Stimulated activated CD4-positive, alpha-beta T cell treated with anti-CD3 and anti-CD28 coated beads, Interleukin-4, amount 100 ng/mL, for 4 hours (primary cell): ENCODE measurements at places on chromosomes 1 and 21.
A peak's percentile ranks its signal among the peaks of the same experiment; 100 is the strongest.

DNA sequence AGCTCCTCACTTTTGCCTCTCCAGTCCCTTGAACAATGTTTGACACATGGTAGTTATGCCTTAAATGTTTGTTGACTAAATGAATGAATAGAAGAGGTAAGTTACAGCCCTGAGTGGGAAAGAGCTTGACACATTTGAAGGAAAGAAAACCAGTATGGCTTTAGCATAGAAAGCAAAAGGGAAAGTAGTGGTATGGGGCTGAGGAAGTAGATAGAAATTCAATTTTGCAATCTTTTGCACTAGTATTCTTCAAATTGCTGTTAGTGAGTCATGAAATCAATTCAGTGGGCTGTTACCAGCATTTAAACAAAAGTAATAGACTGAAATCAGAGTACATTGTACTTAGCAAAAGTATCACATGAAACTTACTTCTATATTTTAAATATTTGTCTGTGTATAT, 21.1 kb downstream of the PLA2G4A start:
- DNase-seq = no peak

GRCh38 chr1:240905225-240905765, 293.3 kb upstream of the GREM2 start:
- DNase-seq = no peak

GRCh38 chr1:184759112-184759511, 4.5 kb upstream of the EDEM3 start:
- DNase-seq = no peak

DNA sequence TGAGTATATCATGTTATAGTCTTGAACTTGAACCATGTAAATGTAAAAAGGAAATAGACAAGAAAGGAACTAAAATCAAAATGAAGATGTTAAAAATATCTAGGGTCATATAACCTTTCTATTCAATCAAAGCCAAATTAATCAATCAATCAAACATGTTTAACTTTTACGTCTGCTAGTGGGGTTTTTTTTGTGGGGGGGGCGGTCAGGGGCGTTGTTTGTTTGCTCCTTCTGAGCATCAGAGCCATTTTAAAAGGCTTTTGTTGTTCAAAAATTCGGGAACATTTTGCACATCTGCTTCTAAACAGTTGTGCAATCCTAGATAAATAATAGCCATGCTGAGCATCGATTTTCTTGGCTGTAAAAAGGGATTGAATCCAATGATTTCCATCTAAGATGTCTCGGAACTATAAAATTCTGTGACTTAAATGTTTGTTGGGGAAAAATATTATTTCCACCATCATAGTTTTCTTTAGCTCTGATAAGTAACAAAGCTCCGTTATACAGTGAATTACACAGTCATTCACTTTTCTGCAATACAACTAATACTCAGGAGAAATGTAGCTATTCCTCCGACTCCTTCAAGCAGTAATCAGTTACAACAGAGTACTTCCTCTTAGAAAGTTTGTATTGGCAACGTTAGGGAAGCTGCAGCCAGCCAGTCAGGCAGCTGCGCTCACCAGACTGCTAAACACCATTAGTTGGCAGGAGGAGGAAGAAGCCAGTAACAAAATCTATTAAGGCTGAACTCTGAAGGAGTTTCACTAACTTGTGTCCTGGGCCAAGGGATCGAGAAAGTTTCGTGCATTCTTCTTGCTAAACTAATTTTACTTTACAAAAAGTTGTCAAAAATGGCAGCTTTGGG, 2.2 kb downstream of the SPATA6 start:
- no peak for DNase-seq

DNA sequence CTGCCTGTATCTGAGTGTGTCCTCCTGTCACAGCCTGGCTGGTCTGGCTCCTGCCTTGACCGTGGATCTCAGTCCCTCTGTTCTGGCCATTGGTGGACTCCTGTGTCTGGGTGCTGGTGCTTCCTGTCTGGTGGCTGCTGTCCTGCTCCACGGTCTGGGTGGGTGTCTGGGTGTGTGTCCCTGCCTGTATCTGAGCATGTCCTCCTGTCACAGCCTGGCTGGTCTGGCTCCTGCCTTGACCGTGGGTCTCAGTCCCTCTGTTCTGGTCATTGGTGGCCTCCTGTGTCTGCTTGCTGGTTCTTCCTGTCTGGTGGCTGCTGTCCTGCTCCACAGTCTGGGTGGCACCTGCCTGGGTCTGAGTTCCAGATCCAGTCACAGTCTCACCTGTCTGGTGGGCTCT, 4.0 kb downstream of the CRNN start:
- DNase-seq = no peak

- DNase-seq = no peak
Measured at GRCh38 chr1:62022382-62022983, 172.2 kb upstream of the L1TD1 start.

GRCh38 chr1:200478239-200478623, 68.4 kb upstream of the ZNF281 start:
- DNase-seq = no peak

DNA sequence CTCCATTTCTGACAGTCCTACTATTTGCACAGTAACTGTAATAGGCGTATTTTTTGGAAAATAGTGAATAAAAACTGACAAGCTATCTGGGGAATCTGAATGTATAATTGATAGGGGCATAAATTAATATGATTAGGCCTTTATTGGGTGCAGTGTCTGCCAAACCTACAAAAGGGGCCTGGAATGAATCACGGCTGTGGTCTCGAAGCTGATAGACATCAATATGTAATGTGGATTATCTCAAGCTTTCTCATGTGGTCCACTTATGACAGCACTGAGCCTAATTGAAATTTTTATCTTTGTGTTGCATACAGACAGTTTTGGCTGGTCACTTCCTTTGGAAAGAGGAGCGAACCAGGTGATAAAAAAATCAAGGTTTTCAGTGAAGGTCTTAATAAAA, 450.4 kb downstream of the GPATCH2 start:
- DNase-seq = no peak

GRCh38 chr1:10691740-10692125, 104.7 kb downstream of the CASZ1 start:
- DNase-seq = peak; percentile 14

DNA sequence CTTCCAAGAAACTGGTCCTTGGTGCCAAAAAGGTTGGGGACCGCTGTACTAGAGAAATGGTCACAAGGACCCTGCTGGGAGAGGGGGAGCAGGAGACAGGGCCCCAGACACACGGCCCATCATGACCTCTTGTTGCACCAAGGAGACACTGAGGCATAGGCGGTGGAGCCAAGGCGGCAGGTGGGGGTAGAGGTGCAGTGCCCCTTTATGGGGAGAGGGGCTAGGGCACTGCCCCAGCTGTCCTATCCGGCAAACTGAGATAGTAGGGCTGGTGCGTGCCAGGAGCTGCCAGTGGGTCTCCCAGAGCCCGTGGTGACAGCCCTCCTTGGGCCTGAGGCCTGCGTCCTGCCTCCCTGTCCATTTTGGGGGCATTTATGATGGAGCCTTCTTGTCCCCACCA, 20.3 kb downstream of the TNNT2 start:
- DNase-seq = no peak

- DNase-seq = no peak
Measured at GRCh38 chr1:90989990-90990389, 31.8 kb downstream of the ZNF644 start.

GRCh38 chr1:150567717-150568593, 11.5 kb downstream of the MCL1 start:
- DNase-seq = no peak

GRCh38 chr1:175788586-175789252, 45.3 kb upstream of the TNR start:
- no peak for DNase-seq

DNA sequence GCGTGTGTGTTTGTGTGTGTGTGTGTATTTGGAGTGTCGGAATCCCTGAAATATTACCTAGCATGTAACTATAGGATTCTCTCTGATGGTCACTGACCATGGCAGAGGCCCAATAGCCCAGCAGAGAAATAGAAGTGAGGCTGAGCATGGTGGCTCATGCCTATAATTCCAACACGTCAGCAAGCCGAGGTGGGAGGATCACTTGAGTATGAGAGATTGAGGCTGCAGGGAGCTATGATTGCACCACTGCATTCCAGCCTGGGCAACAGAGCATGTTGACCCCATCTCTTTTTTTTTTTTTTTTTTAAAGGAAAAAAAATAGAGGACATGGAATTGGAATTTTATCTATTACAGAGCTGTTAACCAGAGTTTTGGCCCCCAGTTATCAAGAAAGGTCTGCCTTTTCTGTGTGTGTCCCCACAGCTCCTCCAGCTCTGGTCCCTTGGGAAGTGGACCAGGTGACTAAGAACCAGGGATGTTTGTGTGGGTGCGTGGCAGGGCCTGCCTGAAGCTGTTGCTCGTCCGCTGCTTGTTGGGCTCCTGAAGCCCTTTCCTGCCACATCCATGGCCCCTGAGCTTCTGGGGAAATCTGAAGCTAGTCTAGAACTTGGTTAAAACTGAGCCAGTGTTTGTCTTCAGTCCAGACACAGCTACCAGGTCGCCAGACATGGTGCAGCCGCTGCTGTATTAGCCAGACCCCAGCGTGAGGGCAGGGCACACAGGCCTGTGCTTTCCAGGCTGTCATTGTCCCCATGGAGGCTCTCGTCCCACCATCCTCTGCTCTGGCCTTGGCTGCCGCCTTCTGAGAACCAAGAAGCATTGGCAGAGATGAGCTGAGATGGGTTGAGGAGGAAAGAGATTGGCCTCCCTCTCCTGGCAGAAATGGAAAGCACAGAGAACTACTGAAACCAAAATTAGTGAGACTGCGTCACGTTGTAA, 25.5 kb downstream of the CAPN9 start:
- DNase-seq = no peak

- no peak for DNase-seq
Measured at GRCh38 chr1:192554904-192555303, 20.7 kb upstream of the RGS1 start.

GRCh38 chr1:212138457-212138856, 102.9 kb downstream of the DTL start:
- DNase-seq = no peak

DNA sequence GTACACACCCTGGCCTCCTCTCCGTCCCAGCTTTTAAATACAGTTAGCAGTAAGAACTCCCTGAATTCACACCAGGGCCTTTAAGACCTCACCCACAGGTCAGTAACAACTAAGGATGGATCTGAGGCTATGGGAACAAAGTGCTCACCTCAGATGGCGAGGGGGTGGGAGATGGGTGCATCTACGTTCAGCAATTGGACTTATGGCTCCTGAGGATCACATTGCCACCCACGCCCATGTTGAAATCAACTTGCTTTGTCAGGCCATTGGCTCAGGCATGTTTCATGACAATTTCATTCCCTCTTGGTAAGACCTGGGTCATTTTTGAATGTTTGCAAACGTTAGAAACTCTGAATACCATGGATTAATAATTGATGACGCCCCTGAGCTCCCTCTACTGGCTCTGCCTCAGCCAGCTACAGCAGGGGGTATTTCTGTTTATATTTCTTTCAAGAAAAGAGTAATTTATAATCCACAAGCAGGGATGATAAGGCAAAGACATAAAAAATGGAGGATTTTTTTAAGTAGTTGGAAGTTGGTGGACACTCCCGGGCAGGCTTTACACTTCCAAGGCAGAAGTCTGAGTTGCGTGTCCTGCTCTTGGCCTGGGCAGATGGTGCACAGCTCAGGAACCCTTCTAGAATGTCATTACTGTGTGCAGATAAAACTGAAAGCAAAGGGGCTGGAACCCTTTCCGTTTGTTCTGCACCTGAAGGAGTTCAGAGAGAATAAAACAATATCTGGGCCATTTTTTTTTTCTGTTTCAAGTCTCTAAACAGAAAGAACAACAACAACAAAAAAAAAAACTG, 13.7 kb upstream of the LBR start:
- no peak for DNase-seq

GRCh38 chr1:206507284-206508129, at the start of gene RASSF5:
Gene RASSF5, plus strand, starts transcription at chr1:206507531. Its CDS starts 72 bp downstream, at chr1:206507603.
- peak; percentile 76 for DNase-seq

DNA sequence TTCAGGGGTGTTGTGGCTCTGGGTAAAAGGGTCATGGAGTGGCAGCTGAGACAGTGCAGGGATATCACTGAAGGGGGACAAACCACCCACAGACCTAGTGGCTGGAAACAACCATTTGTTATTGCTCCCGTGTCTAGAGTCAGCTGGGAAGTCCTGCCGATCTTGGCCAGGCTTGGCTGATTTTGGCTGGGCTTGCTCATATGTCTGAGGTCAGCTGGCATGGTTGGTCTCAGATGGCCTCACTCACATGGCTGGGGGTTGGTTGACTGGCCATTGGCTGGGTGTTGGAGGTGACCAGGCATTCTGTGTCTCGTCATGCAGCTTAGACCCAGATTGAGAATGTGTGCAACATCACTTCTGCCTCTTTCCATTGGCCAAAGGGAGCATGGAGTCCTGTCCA, 203.8 kb upstream of the POU3F1 start:
- DNase-seq = no peak

DNA sequence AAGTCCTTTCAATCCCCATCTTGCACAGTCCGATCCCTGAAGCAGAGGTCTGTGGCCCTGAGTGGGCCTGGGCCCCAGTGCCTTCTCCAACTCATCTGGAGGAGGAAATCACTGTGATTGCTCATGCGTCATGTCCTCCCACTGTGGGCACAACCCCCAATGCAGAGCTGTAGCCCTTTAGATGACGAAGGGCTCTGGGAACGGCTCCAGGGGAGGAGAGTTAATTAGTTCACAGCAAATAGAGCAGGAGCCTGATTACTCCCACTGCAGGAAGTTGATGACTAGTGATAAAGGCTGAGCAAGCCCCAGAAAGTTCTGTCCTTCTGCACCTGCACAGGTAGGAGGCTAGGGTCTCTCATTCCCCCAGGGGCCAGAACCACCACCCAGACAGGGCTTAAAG, 111.5 kb downstream of the CCDC185 start:
- DNase-seq = no peak

GRCh38 chr1:198544265-198544664, 3.8 kb upstream of the ATP6V1G3 start:
- no peak for DNase-seq

DNA sequence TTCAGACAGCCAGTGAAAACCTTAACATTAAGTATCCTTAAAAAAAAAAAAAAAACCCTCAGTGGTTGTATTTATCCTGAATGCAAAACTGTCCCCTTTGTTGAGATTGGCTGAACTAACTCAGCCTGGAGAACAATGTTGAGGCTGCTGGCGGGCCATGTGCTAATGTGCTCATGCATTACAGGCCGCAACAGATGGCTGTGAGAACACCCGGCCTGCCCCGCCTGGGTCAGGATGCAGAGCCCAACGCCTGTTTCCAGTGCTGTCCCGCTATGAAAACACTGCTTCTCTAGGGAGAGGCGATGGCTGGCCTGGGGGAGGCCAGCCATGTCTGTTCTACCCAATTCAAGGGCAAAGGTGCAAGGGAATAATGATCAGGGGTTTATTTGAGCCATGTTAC, 13.8 kb downstream of the OLIG2 start:
- no peak for DNase-seq

- no peak for DNase-seq
Measured at GRCh38 chr1:88462488-88463261, 221.4 kb upstream of the PKN2 start.
